ENCODE measurements at places on chromosomes 7 and 10. TPM values are rescaled to one million over a fixed set of nuclear protein-coding genes. Genes with fewer than 3 reads are reported as not detected.

Gene AHR
- total RNA-seq, result 129 TPM

Gene TES
- 58.6 TPM for total RNA-seq

Gene ERVW-1
- total RNA-seq, result not detected

Gene LOXL4
- total RNA-seq, result 9.0 TPM

GRCh38 chr7:27112955-27113949, 10.8 kb upstream of the HOXA2 start:
- DNase-seq, result no peak

- no peak for DNase-seq
Observed at GRCh38 chr10:86110156-86110786, 256.3 kb downstream of the GRID1 start.

DNA sequence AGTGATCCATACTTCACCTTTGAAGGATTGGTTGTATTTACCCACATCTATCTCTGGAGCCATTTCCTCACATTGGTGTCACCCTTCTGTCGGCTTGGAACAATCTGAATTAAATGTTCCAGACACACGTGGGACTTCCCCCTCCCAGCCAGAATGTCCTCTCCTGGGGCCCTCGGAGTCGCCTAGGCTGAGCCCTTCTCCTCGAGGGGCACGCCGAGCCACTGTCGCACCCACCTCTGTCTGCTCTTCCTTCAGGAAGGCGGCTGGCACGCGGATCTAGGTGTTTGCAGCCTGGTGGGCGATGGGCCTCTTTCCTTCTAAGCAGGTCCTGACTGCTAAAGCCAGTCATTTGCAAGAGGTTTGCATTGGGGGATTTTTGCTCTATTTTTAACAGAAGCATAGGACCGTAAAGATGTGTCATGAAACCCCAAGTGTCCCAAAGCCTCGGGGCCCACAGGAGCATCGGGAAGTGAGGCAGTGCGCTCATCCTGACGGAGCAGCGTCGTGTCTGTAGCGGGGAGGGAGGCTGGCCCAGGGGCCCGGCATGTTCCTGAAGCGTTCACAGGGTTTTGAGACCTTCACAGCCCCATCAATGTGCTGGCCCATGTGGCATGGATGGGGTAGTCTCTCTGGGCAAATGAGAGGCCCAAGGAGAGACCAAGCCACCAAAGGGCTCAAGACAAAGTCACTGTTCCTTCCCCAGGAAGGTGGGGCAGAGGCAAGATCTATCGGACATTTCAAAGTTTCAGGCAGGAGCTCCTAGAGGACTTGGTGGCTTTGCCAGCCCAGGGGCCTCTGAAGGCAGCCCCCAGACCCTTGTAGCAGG, 86.7 kb downstream of the RGS10 start:
- no peak for DNase-seq

DNA sequence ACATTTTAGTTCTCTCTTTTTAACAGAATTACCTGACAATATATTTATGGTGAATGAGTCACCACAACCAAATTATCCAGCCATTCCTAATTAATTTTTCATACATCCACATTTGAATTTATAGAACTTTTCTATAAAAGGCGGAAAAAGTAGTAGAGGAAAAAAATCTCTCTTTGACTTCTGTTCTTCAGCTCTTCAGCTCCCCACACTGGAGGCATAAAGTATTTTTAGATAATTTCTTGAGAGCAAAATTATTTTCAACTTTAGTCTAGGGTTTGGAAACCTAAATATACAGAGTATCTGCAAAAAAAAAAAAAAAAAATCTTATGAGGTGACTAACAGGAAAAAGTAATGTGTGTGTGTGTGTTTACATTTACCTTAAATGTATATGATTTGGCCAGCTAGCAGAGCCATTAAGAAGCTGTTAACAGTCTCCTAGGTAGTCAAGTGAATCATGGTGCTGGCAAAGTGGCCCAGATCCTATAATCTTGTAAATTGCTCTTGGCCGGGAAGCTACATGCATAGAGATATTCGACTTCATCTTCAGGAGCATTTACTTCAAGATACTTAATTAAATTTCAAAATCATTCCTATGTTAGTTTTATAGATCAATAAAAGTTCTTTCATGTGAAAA, 383.1 kb upstream of the STEAP1 start:
- no peak for DNase-seq

DNA sequence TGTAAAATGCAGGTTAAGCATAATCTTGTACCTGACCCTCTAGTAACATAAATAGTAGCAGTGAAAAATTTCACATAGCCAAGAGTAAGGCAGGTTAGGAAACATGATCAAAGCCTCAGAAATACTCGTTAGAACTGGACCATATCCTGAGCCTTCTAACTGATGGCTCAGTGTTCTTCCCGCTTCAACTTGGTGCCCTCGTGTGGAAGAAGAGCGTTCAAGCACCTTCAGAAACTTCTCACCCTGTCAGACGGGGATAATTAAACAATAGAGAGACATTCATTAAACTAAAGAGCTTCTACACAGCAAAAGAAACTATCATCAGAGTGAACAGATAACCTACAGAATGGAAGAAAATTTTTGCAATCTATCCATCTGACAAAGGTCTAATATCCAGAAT, 124.5 kb downstream of the MYOF start:
- no peak for DNase-seq

GRCh38 chr10:44478876-44479705, 94.2 kb upstream of the CXCL12 start:
- DNase-seq, result no peak

- DNase-seq, result no peak
Observed at GRCh38 chr7:6708304-6708703, 1.6 kb upstream of the ZNF12 start.

GRCh38 chr7:10412422-10413019, 561.2 kb upstream of the PHF14 start:
- DNase-seq, result no peak

DNA sequence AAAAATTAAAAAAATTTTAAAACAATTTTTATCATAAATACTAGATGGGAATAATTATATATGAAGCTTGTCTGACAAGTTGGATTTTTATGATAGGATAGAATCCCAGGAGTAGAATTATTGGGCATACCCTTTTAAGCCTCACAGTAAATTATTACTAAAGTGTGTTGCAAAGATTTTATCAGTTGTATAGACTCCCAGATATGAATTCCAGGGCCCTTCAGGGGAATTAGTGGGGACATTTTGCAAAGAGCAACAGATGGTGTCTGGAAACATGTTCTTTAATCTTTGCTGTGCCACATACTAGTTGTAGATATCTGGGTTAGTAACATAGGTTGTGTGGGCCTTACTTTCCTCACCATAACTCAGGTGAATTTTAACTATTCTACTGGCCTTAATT, 28.7 kb downstream of the ZEB1 start:
- DNase-seq, result no peak

DNA sequence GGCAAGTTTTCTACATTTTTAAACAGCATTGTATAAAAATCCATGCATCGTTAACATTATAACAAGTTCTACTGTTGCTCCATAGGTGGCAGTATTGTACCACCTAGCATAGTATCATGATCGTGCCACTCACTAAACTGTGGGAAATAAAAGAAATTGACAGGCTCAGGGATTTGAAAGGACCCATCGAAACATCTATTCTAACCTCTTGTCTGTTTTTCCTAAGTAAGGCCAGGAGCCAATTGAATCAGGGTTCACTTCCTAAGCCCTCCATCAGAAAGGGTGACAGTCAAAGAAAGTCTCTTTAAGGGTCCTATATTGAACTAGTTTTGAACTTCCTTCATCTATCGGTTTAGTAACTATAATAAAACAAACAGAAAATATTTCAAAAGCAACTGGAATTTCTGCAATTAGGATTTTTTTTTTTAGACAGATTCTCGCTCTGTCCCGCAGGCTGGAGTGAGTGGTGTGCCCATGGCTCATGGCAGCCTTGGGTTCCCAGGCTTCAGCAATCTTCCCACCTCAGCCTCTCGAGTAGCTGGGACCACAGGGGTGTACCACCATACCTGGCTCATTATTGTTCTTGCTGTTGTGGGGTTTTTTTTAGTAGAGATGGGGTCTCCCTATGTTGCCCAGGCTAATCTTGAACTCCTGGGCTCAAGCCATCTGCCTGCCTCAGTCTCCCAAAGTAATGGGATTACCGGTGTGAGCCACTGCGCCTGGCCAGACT, 9.4 kb downstream of the HACD1 start:
- DNase-seq, result no peak

DNA sequence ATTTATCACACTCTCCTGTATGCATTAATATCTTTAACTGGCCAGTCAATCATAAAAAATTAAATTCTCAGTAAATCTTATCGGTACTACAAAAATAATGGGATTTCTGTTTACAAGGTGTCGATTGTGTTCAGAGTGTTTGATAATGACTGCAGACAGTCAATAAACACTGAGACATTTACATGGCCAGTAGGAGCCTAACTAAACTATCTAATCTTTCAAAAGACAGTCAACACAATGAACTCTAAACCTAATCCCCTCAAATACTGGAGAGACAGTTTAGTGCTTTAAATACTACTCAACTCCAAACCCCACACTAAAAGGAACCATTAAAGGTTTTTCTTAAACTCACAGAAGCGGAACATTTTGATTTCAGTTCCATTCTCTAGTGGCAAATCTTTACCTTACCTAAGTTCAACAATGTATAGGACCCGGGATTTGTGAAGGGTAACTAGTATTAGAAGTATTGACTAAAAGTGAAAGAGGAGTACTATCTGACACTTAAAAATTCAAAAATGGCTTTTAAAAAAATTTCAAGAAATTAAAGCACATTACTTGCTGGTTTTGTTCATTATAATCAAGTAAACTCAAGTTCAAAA, 37.3 kb upstream of the EXOC6 start:
- no peak for DNase-seq

DNA sequence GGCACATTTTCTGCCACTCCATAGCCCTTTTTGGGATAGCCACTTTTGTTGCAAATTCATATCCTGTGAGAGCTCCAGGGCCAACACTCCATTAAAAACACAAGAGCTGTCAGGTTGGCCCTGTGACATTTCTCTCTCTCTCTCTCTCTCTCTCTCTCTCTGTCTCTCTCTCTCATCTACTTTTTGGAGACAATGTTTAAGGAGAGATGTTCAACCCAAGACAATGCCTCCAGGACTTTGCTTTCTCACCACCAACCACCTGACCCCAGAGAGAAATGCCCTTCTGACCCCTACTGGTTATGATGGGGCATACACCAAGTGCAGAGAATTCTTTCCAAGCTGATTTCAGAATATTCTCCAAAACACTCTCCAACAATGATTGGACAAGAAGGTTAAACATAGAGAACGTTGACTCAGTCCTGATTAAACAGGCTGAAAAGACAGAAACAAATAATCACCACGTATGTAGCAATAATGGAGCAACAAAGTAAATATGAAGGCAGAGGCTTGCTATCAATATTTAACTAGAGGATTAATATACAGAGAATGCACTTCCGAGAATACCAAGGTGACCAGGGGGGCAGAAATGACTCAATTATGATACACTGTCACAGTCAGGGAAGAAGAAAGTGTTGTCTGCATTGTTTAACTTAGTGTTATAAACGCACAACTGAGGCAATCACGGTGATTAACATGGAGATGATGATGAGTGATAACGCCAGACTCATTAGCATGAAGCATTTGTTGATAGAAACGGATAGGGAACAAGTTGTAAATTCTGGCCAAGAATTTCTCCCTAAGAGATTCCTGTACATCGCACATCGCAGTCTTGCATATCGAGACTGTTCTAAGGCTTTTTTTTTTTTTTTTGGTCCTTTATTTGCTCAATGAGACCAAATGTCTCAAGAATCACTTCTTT, 178.5 kb downstream of the NRP1 start:
- no peak for DNase-seq

DNA sequence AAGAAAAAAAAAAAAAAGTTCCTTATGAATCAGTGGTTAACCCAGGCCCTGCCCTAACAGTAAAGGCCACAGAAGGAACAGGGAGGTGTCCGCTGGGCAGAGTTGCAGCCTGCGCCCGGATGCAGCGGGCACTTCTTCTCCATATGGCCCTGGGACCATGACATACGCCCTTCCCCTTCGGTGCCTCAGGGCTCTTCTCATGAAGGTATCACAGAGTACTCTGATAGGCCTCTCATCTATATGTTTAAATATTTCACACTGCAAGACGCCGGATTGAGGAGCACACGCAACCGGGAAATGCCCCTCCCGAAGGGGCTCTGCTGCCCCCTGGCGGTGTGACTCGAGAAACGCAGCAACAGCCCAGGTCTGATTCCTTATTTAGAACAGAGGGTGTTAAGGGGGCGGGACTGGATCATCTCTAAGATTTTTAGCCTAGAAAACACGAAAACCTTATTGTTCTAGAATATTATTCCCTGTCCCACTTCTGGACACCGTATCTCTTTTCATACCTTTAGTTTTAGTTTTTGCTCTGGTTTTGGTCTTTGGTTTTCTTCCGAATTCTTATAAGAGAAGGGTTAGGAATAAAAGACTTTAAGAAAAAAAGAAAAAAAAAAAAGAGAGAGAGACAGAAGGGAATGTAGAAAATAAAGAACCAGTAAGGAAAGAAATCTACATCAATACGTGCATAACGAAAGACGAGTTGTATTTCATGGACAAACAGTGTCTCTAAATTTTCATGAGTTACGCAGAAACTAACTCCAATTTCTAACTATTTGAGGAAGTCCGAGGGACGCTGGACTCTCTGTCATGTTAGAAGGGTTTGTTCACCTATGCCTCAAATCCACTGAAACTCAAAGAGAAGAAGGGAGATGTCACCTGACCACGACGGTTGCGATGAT, 12.0 kb downstream of the DAGLB start:
- peak; percentile 54 for DNase-seq

DNA sequence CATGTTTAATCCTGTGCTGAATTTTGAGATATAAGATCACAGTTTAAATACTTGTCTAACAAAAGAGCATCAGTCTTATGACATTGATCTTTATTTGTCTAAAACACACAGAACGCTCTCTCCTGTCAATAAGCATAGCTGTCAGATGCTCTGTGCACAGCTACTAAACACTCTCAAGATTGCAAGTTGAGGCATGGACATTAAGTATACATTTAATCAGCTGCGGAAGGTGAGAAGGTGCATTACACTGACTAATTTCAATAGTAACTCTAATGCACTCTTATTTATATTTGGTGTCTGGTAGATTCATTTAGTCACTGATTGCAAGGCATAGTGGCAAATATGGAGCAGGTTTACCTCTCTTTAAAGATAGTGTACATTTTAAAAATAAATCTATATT, 580.3 kb upstream of the NRP1 start:
- no peak for DNase-seq

GRCh38 chr7:131057794-131058070, 269.9 kb upstream of the MKLN1 start:
- DNase-seq, result no peak

DNA sequence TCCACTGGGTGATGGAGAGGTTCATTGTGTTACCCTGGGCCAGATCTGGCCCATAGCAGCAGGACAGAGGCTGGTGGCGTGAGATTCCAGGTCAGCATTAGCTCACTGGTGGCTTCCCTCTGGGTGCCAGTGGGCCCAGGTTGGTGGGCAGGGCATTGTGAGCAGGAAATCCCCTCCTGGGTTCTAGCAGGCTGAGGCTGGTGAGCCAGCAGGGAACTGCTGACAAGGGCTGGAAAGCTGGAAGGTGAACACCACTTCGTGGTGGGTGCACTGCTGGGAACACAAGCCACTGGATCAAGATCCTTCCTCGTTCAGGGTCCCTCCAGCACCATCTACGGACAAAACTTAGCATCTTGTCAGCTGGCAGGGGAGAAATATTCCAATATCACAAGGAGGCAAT, 259.2 kb upstream of the FZD1 start:
- DNase-seq, result no peak
